ENCODE measurements at places on chromosomes 7 and 10.

GRCh38 chr7:38321967-38322366, 48.5 kb upstream of the TARP start:
- DNase-seq: no peak

- DNase-seq: no peak
Measured at GRCh38 chr7:102979670-102980069, 66.9 kb downstream of the LRRC17 start.

- no peak for DNase-seq
Measured at GRCh38 chr10:12348294-12348869, 965 bp upstream of the CAMK1D start.

DNA sequence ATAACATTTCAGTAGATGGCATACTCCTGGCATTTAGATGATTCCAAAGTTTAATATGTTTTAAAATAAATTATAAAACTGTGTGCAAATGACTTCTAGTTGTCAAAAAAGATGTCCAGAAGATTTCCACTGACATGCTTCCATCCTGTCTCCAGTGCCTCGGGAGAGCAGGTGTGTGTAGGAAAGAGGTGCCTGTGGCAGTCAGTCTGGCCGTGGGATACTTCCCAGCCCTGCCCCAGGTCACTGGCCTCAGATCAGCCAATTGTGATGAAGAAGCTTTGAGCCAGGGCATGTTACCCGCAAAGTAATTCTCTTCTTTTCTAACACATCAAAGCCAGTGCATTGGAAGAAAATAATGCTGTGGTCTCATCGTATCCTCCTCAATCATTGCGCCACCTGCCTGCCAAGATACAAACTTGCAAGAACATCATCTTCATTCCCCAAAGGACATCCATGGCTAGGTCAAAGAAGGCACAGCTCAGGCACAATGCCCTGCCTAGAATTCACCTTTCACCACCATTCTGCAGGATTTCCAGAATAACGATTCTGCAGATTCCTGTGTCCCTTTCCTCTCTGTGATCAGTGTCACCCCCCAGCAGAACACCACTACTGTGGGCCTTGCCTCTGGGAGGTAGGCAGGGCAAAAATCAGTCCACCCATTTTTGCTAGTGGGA, 6.3 kb upstream of the KCNMA1 start:
- DNase-seq: no peak

- no peak for DNase-seq
Measured at GRCh38 chr7:73960548-73960947, 67.4 kb upstream of the ELN start.

GRCh38 chr7:143477501-143478150, at the start of gene TAS2R41:
Gene TAS2R41 (plus strand): TSS chr7:143477873. CDS start chr7:143477873, 0 bp downstream.
- DNase-seq: no peak

DNA sequence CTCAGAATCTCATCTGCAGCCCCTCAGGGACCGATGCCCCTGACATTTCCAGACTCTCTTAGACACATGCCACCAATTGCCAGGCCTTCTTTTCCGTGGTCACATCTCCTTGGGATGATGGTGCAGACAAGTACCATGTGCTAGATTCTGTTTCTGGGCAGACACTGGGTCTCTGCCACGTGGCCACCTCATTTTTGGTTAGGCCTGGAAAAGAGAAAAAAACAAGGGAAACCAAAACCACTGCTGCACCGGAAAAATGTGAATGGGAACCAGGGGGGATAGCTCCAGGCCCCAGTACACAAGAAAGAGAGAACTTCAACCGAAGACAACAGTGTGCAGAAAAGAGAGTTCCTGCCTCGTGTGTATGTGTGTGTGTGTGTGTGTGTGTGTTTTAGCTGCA, 23.0 kb upstream of the MXI1 start:
- no peak for DNase-seq

- no peak for DNase-seq
Measured at GRCh38 chr7:47653550-47654411, 71.9 kb upstream of the TNS3 start.

DNA sequence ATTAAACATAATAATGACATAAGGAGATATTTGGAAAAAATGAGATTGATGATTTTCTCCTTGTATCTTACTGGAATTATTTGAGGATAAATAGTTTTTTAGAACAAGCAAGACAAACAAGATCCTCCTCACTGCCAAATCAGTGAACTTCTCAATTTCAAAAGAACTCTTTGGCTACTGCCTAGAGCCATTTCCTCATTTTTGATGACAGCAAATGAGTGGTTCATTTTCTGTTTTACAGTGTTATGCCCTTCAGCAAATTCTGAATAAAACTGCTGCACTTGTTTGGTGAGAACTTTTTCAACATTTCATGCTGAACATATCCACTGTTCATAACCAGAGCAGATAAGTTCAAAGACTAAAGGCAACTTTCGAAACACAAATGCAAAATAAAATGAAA, 42.5 kb upstream of the AHR start:
- DNase-seq: no peak

GRCh38 chr7:148255333-148255732, 335.2 kb upstream of the C7orf33 start:
- no peak for DNase-seq

- DNase-seq: no peak
Measured at GRCh38 chr10:8639486-8640185, 585.1 kb downstream of the GATA3 start.

GRCh38 chr7:780081-780480, 52.2 kb upstream of the SUN1 start:
- no peak for DNase-seq

- no peak for DNase-seq
Measured at GRCh38 chr7:78164459-78164858, 365.9 kb downstream of the PHTF2 start.

GRCh38 chr7:99106821-99107241, 37.1 kb downstream of the SMURF1 start:
- no peak for DNase-seq

- no peak for DNase-seq
Measured at GRCh38 chr7:108069646-108070045, 60.5 kb downstream of the LAMB4 start.

- no peak for DNase-seq
Measured at GRCh38 chr10:44862924-44863323, 48.2 kb upstream of the TMEM72 start.

- no peak for DNase-seq
Measured at GRCh38 chr10:106082865-106083264, 1081.6 kb downstream of the SORCS1 start.

GRCh38 chr7:70799841-70800405, 332.0 kb upstream of the GALNT17 start:
- DNase-seq: no peak

GRCh38 chr10:378230-378929, 243.1 kb downstream of the ZMYND11 start:
- DNase-seq: no peak

DNA sequence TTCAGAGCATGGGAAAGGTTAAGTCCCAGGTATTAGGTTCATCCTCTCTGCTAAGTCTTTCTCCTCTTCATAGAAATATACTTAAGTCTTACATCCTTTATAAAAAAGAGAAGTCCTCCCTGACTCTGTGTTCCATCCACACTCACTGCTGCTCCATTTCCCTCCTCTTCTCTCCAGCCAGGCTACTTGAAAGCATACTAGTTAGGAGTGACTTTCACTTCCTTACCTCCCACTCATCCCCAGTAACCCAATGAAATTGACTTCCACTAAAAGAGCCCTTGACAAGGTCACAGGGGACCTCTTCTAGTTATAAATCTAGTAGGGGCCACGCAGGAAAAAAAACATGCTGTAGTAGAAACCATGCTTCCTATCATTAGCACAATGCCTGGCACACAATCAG, 133.1 kb upstream of the AGK start:
- no peak for DNase-seq

DNA sequence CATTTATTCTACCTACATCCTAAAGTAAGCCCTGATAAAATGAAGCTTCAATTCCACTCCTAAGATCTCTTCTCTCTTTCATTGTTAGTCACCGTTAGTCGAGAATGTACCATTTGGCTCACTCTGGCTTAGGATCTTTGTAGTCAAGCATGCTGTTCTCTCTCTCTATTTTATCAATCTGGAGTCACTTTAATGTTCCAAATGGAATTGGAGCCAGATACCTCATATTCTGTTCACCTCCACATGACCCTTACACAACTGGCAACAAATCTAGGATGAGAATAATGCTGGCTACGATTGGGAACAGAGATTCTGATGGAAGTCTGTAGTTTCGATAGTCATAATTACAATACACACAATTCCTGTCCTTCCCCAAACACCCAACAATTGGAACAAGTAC, 213.7 kb downstream of the TWIST1 start:
- no peak for DNase-seq

DNA sequence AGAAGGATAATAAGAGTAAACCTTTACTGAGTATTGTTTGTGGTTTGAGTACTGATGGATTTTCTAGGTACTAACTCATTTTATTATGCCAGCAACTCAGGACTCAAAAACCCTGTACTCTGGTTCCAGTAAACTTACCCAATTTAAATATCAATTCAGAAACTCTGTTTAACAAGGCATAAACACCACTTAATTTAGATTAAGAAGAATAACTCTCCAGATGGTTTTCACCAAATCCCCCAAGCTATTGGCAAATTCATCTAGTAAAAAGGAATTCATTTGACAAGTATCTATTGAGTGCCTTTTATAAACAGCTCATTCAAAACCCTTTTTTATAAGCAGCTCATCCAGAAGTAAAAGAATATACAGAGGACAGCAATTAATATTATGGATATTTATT, 572.4 kb downstream of the PHTF2 start:
- DNase-seq: no peak

DNA sequence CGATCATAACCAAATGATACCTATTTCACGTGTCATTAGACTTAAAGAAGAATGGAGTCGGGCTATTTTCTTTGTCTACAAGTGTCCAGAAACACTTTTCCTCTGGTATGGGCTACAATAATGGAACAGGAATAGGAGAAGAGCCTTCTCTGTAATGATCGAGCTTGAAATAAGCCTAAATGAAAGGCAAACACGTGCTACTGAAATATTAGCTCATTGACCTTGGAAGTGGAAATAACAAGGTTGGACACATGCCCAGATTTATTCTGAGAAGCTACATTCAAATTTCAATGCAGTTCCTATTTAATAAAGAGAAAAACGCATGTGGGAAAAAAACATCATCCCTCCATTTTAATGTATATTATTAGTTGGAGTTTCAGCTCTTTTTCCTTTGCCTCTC, 254.7 kb upstream of the PTER start:
- no peak for DNase-seq

- no peak for DNase-seq
Measured at GRCh38 chr7:50552921-50553320, 12.3 kb downstream of the DDC start.

GRCh38 chr7:101129603-101130117, 2.8 kb downstream of the SERPINE1 start:
- DNase-seq: no peak

DNA sequence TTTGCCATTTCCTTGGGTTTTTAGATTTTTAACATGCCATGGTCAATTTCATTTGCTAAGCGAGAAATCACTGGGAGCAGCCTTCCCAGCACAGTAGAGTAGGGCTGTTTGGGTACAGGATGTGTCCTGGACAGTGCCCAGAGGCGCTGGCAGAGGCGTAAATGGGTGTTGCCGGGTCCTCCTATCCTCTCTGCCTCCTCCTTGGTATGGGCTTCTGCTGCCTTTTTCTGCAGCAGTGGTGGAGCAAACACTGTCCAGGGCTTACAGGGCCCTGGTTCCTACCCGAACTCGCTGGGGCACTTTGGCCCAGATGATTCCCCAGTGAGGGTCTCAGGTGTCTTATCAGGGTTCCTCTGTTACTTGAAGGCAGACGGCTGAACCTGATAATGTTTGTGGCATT, 298.3 kb downstream of the RPS24 start:
- no peak for DNase-seq

DNA sequence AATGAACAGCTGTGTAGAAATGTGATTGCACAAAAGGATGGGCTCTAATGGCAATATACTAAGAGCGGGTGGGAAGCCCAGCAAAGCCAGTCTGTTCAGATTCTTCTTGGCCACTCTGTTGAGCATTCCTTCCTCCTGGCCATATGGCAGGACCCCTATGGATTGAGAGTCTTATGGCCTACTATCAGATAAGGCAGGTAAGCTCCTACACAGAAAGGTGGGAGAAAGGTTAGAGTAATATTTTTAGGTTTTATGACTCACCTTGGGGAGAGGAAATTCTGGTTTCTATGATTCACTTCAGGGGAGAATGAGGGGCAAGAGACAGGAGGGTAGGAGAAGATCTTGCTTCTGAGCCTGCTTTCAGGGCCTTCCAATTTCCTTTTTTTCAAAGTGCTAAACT, 15.1 kb upstream of the AKR1B10 start:
- DNase-seq: no peak

- DNase-seq: no peak
Measured at GRCh38 chr10:70528741-70529362, 50.3 kb downstream of the PALD1 start.

DNA sequence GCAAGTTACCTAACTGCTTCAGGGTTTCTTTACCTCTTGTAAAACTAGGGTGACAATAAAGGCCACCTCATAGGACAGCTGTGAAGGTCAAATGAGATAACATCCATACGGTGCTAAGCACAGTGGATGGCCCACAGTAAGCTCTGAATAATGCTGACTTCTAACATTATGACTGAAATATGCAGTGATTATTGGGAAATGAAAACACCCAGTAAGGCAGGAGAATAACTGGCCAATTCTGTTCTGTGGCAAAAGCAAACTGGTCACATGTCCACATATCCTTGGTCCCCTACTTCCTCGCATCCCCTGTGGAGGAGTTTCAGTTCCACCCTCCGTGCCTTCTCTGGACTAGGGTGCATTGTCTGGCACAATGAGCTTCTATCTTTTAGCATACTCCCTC, 1.4 kb downstream of the CUBN start:
- DNase-seq: no peak

DNA sequence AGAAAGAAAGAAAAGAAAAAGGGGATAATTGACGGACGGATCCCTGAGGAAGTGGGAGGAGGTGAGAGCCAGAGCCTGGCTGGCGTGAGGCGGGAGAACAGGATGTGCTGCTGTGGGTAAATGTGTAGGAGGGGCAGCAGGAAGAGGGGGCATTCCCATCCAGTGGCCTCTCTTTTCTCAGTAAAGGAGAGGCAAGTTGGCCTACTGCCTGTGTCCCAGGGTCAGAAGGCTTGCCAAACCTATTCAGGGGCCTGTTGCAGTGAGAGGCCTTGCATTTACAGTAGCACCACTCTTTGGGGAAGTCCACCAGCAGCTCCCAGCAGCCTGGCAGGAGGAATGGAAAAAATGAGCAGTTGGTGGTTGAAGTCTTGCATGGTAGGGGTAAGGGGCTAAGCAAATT, 26.6 kb upstream of the ASCC1 start:
- DNase-seq: no peak

DNA sequence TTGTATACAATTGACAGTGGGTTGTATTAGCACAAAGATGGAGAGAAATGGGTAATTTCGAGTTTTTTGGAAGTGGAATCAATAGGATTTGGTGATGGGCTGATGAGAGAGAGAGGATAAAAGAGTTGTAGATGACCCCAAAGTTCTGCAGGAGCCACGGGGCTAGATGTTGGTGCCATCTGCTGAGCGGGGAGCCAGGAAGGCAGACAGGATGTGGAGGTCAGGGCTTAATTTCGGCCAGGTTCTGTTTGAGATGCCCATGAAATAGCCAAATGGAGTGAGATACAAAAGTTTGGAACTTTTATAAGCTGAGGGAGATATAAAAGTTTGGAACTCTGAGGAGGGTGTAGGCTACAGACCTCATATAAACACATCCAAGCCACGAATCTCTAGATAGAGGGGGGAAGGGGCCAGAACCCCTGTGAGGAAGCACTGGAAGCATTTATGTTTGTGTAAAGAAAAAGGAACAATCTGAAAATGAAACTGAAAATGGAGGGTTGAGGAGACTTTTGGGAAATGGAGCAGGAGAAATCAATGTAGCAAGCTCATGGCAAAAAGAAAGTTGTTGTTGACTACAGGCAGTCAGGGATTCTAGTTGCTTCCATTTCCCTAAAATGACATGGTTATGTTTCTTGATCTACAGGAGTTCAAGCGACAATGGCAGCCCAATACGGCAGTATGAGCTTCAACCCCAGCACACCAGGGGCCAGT, 2.2 kb downstream of the GIMAP4 start:
- no peak for DNase-seq
